ENCODE measurements at places on chromosomes 6 and 20. TPM values are rescaled to one million over a fixed set of nuclear protein-coding genes. Genes with fewer than 3 reads are reported as not detected.

The KIF16B gene
- 8.8 TPM for total RNA-seq

The OVOL2 gene
- not detected for total RNA-seq

The GPR63 gene
- total RNA-seq, result 6.0 TPM

The SPATA25 gene
- 0.41 TPM for total RNA-seq

The VGLL2 gene
- total RNA-seq, result 0.16 TPM

The RBBP8NL gene
- not detected for total RNA-seq

The HLA-DMB gene
- total RNA-seq, result 0.59 TPM

The B3GAT2 gene
- total RNA-seq, result 1.2 TPM

The C6orf15 gene
- total RNA-seq, result not detected

The BEND6 gene
- total RNA-seq, result 1.8 TPM

The HLA-DQB2 gene
- total RNA-seq, result not detected

DNA sequence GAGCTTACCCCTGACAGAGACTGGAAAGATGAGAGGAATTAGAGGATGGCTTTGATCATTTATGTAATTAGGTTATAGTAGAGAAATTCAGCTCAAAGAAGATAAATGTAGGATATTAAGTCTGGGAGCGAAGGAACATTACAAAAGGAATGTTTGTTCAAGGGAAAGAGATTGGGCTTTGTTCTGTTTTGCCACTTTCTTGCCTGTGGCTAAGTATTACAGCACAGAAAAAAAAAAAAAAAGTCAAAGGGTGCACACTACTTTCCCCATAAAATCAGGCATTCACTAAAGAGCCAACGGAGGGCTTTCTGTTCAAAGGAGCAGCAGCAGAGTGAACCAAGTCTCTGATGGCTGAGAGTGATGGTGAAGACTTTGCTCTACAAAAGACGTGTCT lies 5.0 kb upstream of the HDDC2 start:
- DNase-seq, result no peak

DNA sequence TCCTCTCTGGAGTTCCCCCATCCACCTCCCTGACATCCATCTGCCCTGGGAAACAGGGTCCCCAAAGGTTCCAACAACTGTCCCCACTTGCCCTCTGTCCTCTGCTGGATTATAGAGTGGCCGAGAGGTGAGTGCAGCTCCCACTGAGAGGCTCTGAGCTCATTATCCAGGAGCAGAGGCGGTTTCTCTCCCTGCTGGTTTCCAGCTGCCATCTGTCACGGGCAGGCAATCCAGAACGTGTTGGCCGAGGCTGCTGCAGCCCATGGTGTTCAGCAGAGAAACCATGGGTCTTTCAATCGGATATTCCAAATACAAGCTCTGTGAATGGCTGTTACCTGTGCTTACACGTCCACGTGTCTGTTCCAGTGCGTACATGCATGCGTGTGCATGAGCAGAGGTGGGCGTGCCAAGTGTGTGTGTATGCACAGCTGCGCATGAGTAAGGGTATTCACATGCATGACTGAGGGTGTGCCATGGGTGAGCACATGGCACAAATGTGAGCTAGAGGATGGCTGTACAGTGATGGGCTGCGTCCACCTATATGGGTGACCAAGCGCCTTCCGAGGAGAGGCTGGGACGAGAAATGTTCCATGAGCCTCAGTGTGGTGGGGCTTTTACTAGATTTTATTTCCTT lies 183.7 kb upstream of the PMEPA1 start:
- no peak for DNase-seq

GRCh38 chr6:36970892-36971842 lies 14.8 kb downstream of the MTCH1 start:
- DNase-seq, result no peak

DNA sequence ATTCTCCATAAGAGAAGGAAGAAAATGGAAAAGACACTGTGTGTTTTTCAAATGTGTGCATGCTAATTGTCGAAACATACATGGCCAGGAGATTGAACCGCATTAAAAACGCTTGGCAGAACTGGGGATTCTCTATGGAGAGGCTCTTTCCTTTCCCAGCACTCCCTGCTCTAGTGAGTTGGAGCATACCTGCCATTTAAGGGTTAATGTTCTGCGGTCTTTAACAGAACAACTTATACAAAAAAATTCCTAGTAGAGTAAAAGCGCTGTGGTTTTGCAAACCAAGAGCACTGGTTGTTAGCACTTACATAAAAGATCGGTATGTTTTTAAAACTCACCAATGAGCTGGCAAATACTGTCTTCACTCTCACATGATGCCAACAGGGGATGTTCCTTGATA lies 1.5 kb downstream of the TAGAP start:
- DNase-seq, result no peak

GRCh38 chr20:52998268-52998667 lies 26.1 kb downstream of the TSHZ2 start:
- no peak for DNase-seq

DNA sequence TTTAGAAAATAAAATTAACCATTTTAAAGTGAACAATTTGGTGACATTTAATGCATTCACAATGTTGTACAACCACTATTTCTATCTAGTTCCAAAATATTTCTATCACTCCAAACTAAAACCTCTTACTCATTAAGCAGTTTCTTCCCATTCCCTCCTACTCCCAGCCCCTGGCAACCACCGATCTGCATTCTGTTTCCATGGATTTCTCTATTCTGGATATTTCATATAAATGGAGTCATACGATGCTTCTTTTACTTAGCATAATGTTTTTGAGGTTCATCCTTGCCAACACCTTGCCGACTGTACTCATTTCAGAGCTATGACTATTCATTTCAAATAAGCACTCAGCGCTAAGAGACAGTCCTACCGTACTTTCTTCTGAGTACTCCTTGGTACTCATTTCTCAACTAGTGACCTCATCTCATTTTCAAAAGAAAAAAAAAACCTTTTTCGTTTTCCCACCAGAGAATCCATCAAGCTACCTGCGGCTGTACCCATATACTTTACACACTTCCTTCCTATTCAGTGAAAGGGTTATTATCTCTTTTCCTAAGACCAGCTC lies 259.2 kb downstream of the UTRN start:
- no peak for DNase-seq

- no peak for DNase-seq
Measured at GRCh38 chr6:140051521-140052512, 677.4 kb upstream of the CITED2 start.

- DNase-seq, result no peak
Measured at GRCh38 chr6:35474131-35474941, 6.1 kb downstream of the RPL10A start.

DNA sequence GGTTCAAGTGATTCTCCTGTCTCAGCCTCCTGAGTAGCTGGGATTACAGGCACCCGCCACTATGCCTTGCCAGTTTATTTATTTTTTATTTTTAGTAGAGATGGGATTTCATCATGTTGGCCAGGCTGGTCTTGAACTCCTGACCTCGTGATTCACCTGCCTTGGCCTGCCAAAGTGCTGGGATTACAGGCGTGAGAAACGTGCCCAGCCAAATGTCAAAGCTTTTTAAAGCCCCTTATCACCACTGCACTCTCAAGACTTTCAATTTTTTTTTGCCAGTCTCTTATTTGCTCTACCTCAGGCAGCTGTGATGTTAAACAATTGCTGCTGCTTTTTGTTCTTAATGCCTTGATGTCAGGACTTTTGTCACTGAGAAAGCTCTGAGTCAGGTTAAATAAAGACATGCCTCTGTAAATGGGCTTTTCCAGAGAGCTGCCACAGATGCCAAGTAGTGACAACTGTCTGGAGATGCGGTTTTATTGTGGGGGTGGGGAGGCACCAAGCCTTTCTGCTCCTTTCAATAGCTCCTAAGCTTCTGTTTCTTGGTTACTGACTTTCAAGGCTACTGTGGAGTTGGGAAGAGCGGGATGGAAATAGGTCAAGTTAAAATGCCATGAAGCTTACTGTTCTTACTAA lies 29.2 kb downstream of the RSPH3 start:
- DNase-seq, result no peak

- no peak for DNase-seq
Measured at GRCh38 chr6:101232961-101233360, 160.5 kb upstream of the GRIK2 start.

- DNase-seq, result no peak
Measured at GRCh38 chr6:42454428-42454791, 2.7 kb upstream of the TRERF1 start.

DNA sequence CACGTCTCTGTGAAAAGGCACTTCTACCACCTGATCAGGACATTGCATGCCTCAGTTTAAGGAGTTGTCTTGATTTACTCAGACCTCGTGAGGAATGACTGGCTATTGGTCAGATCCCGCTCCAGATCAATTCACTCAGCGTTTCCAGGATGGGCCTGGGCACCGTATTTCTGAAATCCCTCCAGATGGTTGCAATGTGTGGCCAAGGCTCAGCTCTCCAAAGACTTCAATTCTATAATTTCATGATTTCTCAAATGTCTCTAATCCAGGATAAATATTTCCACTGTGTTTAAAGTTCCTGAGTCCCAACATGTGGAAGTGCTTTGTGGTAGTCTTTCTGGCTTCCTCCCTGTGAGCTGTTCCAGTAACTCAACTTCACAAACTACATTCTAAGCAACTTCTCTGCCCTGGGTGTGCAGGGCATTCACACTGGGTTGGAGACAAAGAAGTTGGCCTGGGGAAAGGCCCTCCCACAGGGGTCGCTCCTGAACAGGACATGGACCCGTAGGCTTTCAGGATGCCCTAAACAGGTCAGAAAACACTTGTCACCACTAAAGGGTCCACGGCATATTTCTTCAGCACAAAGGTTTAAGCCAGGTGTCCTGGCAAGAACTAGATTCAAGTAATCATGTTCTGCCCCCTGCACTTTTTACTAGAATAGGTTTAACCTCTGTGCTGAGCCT lies 212.1 kb downstream of the WDR27 start:
- no peak for DNase-seq

- no peak for DNase-seq
Measured at GRCh38 chr6:55632953-55633352, 54.0 kb upstream of the HMGCLL1 start.

DNA sequence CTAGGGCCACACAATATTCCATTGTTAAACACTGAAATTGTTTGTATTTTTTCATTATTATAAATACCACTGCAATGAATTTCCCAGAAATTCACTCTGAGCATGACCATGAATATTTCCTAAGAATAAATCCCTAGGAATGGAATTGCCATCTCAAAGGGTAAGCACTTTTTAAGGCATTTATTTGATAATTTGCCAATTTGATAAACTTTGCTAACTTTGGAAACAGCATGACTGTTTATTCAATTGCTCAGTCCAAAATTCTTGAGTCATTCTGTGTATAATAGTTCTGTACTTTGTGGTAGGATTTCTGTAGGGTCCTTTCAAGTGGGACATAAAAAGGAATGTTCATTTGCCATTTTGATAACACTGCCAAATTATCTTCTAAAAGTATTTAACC lies 44.2 kb upstream of the TOX2 start:
- DNase-seq, result no peak

Data from neural crest cell (in vitro differentiated cells).